SK-MEL-5 (cell line): ENCODE measurements at places on chromosomes 7 and 10.
A peak's percentile ranks its signal among the peaks of the same experiment; 100 is the strongest.

- no peak for DNase-seq
Observed at GRCh38 chr10:95532536-95532935, 28.6 kb downstream of the SORBS1 start.

- DNase-seq: no peak
Observed at GRCh38 chr7:47600199-47601118, 18.5 kb upstream of the TNS3 start.

GRCh38 chr10:26334232-26334931 lies 103.8 kb upstream of the APBB1IP start:
- DNase-seq: no peak

- DNase-seq: no peak
Observed at GRCh38 chr7:87447116-87447635, 28.3 kb downstream of the ABCB4 start.

DNA sequence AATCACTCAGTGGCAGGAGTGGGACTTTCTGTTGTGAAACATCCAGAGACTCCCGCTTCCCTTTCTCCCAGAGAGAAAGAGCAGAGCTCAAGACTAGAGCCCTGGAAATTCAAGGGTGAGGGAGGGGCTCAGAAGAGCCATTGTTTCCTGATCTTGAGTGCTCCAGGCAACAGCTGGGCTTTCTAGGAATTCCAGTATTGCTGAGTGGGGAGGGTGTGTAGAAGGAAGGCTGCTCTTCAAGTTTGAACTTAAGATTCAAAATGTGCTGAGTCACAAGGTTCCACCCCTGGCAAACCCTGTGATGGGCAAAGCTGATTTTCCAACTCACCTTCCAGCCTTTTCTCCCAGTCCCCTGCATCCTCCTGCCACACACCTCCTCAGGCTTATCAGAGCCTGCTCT lies 42.3 kb upstream of the MSRB2 start:
- peak; percentile 62 for DNase-seq

DNA sequence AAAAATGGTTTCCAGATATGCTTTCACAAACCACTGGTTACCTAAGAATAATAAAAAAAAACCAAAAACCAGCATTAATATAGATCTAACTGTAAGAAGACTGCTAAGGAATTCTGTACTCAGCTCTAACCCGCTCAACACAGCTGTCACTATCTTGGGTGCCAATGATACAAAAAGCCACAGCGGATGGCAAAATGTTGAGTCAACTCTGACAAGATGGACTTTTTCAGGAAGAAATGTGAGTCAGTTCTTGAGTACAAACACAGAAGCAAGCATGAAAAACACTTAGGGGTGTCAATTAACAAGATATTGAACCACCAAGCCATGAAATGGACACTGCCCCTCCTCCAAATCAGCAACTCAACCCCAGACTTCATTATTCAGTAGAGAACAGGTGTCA lies 55.0 kb downstream of the CTTNBP2 start:
- DNase-seq: no peak

GRCh38 chr7:108086962-108087361 lies 43.2 kb downstream of the LAMB4 start:
- no peak for DNase-seq
